ENCODE measurements at places on chromosomes 2 and 18. TPM values are rescaled to one million over a fixed set of nuclear protein-coding genes. Genes with fewer than 3 reads are reported as not detected.

ALK gene
- not detected for total RNA-seq

DPP10 gene
- not detected for total RNA-seq

LGALSL gene
- total RNA-seq = 0.98 TPM

GPAT2 gene
- total RNA-seq = 33.6 TPM

IMPACT gene
- total RNA-seq = 11.3 TPM

IL37 gene
- total RNA-seq = not detected

RGPD6 gene
- total RNA-seq = 17.4 TPM

TEKT4 gene
- total RNA-seq = not detected

KANSL1L gene
- 6.3 TPM for total RNA-seq

IL1F10 gene
- not detected for total RNA-seq

ALPG gene
- total RNA-seq = not detected

CHRNG gene
- not detected for total RNA-seq

LDLRAD4 gene
- 27.3 TPM for total RNA-seq

PID1 gene
- total RNA-seq = not detected

RALB gene
- total RNA-seq = 39.6 TPM

CHAC2 gene
- 27.4 TPM for total RNA-seq

TCF7L1 gene
- total RNA-seq = not detected

CPS1 gene
- 2.3 TPM for total RNA-seq

ZNF396 gene
- 1.7 TPM for total RNA-seq

RNF103 gene
- total RNA-seq = 14.6 TPM

RBM44 gene
- 0.63 TPM for total RNA-seq

CACNB4 gene
- 0.18 TPM for total RNA-seq

GPR75 gene
- total RNA-seq = 2.0 TPM

SLC14A1 gene
- 3.6 TPM for total RNA-seq

C1D gene
- 33.9 TPM for total RNA-seq

NBAS gene
- total RNA-seq = 30.6 TPM

CTAGE1 gene
- total RNA-seq = not detected

PARD3B gene
- 0.26 TPM for total RNA-seq

LAMA3 gene
- total RNA-seq = not detected

G6PC2 gene
- total RNA-seq = not detected

TSPYL6 gene
- not detected for total RNA-seq

EFHD1 gene
- 0.33 TPM for total RNA-seq

CDK5R2 gene
- total RNA-seq = not detected

LYG2 gene
- not detected for total RNA-seq

STARD6 gene
- 0.46 TPM for total RNA-seq

CKAP2L gene
- total RNA-seq = 19.1 TPM

SGO2 gene
- total RNA-seq = 19.9 TPM

MCEE gene
- total RNA-seq = 12.3 TPM

PSMA8 gene
- total RNA-seq = 1.4 TPM

RIF1 gene
- 72.4 TPM for total RNA-seq

RNMT gene
- 52.2 TPM for total RNA-seq

NEU4 gene
- total RNA-seq = not detected
